Suprapubic skin (tissue), 4 donors: ENCODE measurements at places on chromosomes 4 and X. TPM values are rescaled to one million over a fixed set of nuclear protein-coding genes. Genes with fewer than 3 reads are reported as not detected.

The IKBKG gene
- total RNA-seq = 16.6 TPM

- no peak for DNase-seq
These were observed 95.3 kb upstream of the MCF2 start for GRCh38 chrX:139803224-139803623.

DNA sequence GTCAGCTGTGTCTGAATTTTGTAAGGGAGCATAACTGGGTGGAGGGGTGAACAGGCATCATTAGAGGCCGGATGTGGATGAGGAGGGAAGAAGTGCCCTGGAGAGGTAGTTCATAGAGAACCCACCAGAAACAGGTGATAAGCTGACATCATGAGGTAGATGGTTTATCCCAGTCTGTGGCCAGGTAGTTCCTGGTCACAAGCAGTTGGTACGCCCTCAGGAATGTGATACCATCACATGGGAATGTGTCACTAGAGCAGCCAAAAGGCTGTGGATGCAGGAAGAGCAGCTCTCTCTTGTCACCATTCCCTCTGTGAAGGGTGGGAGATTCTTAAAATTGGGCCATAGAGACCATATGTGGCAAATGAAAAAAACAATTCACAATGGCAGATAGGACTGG lies 21.9 kb downstream of the MSN start:
- DNase-seq = no peak

The AMBN gene
- not detected for total RNA-seq

DNA sequence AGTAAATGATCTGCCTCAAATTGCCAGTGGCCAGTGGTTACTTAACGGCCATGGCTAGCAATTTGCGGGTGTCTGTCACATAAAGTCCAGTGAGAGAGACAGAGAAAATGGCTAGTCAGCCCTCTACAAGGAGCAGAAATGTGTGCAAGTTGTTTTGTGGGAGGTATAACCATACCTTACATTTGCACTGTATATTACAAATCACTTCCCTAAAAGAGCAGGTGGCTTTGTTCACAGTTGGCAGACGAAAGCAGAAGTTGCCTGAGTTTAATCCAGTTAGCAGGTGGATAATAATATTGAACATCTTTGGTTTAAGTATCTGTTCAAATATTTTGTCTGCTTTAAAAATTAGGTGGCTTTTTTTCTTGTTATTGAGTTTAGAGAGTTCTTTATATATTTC lies 15.6 kb downstream of the SRPX start:
- no peak for DNase-seq

The FGF13 gene
- total RNA-seq = 5.2 TPM

The RNF150 gene
- 0.83 TPM for total RNA-seq

- no peak for DNase-seq
These were observed 99.8 kb downstream of the TSPAN5 start for GRCh38 chr4:98558471-98559169.
